ENCODE measurements at places on chromosomes 12 and 14. TPM values are rescaled to one million over a fixed set of nuclear protein-coding genes. Genes with fewer than 3 reads are reported as not detected.

Gene KRT83
- polyA plus RNA-seq = 0.07 TPM

Gene SLCO1A2
- not detected for polyA plus RNA-seq

Gene IGF1
- 2.4 TPM for polyA plus RNA-seq

Gene KRT3
- polyA plus RNA-seq = not detected

Gene KRT7
- polyA plus RNA-seq = 659 TPM

Gene SLC5A8
- not detected for polyA plus RNA-seq

Gene KRT72
- polyA plus RNA-seq = not detected

Gene CCDC88C
- polyA plus RNA-seq = not detected

Gene HOXC5
- polyA plus RNA-seq = 0.06 TPM

Gene BEGAIN
- polyA plus RNA-seq = 0.05 TPM

Gene IL26
- not detected for polyA plus RNA-seq

Gene WDR20
- 18.3 TPM for polyA plus RNA-seq

Gene TAS2R31
- 0.29 TPM for polyA plus RNA-seq

Gene OR2AP1
- polyA plus RNA-seq = not detected

Gene TOMM20L
- polyA plus RNA-seq = not detected

Gene ACSM4
- polyA plus RNA-seq = not detected

Gene ZNF664
- 42.4 TPM for polyA plus RNA-seq

Gene NELL2
- 0.16 TPM for polyA plus RNA-seq

Gene GYS2
- not detected for polyA plus RNA-seq

Gene ST8SIA1
- polyA plus RNA-seq = not detected

Gene CELA1
- not detected for polyA plus RNA-seq

Gene DAO
- not detected for polyA plus RNA-seq

Gene CYP46A1
- 0.09 TPM for polyA plus RNA-seq

Gene NOS1
- polyA plus RNA-seq = not detected

Gene ANO2
- polyA plus RNA-seq = 0.05 TPM

Gene CLEC4E
- not detected for polyA plus RNA-seq

Gene CPNE8
- polyA plus RNA-seq = 0.98 TPM

Gene TAS2R42
- polyA plus RNA-seq = not detected

Gene PTCSC3
- polyA plus RNA-seq = not detected

Gene CHD8
- polyA plus RNA-seq = 25.4 TPM

Gene GLTP
- 35.1 TPM for polyA plus RNA-seq

Gene SSTR1
- 55.9 TPM for polyA plus RNA-seq

Gene AMN
- 0.17 TPM for polyA plus RNA-seq

Gene AJUBA
- 94.7 TPM for polyA plus RNA-seq

Gene TAS2R50
- not detected for polyA plus RNA-seq

Gene OR4E2
- not detected for polyA plus RNA-seq

Gene TSPAN19
- not detected for polyA plus RNA-seq

Gene COPZ1
- 203 TPM for polyA plus RNA-seq

Gene NEUROD4
- not detected for polyA plus RNA-seq

Gene PLA2G1B
- polyA plus RNA-seq = not detected

Gene MMP17
- polyA plus RNA-seq = 12.7 TPM

Gene IFNG-AS1
- not detected for polyA plus RNA-seq

Gene KRT71
- not detected for polyA plus RNA-seq

Gene CLEC7A
- not detected for polyA plus RNA-seq

Gene CAPZA3
- not detected for polyA plus RNA-seq

Gene ARHGEF25
- 26.0 TPM for polyA plus RNA-seq
